ENCODE measurements at places on chromosomes 4 and X.

GRCh38 chr4:149264093-149264733 is 551.4 kb downstream of the IQCM start:
- DNase-seq: peak; percentile 75

DNA sequence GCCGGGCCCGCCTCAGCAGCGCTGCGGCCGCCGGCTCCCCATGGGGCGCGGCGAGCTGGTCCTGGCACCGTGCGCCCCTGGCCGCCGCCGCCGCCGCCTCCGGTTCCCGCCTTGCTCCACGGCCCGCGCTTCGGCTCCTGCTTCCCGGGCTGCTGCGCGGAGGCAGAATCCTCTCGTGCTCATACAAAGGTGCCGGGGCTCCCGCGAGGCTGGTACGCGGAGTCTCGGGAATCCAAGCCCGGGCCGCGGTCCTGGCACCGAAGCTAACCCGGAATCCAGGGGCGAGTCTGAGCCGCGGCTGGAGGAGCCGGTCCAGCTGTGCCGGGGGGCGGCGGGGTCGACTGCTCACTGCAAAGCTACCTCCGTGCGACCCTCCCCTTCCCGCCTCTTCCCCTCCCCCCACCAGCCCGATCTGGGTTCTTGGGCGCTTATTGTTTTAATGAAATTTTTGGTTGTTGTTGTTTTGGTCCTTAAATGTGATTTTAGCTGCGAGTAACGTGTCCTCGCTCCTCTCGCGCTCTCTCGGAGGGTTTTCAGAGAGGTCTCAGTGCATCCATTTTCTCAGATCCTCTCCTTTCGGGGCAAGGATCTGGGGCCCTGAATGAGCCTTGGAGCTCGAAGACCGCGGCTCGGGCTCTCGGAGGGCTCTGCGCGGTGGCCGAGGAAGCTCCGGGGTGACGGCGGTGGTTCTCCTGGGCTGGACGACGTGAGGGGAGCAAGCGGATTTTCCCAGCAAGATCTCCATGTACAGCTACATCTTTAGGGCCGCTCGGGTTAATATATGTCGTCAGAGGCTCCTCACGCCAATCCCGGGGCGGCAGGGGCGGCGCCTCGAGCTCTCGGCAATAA is at the start of gene HAND2:
Gene HAND2, minus strand, starts transcription at position 753 of the 849 bp plus-strand sequence. CDS start 940 bp downstream, outside the sequence.
- DNase-seq: peak; percentile 84

DNA sequence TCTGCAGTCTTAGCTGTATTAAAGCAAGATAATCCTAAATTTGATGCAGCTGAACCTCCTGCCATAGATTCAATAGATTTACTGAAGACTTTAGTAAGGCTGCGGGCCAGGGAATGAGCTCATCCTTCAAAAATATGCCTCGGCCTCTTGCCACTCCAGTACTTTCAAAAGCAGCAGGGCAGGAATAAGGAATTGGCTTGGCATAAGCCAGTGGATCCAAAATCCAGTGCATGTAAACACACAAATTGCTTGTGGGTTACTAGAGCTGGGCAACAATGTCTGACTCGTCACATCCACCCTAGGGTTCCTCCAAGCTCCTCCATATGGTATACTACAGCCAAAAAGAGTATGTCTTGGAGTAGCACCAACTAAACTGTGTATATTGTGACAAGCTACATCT is 165.0 kb downstream of the AMELX start:
- no peak for DNase-seq

- no peak for DNase-seq
Observed at GRCh38 chr4:89101256-89102161, 9.8 kb upstream of the TIGD2 start.

DNA sequence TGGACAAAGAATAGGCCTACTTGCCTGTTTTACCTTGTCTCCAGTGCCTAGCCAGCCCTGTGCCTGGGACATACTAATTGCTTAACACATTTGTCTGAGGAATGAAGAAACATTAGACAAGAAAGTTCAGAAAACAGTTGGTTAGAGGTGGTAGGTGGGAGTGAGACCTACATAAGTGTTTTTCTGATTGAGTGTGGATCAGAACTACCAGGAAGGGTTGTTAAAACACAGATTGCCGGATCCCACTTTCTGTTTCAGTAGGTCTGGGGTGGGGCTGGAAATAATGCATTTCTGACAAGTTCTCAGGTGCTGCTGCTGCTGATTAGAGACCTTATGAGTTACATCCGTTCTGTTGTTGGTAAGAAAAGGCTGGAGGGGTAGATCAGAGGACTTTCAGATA is 5.7 kb upstream of the JADE1 start:
- DNase-seq: no peak

DNA sequence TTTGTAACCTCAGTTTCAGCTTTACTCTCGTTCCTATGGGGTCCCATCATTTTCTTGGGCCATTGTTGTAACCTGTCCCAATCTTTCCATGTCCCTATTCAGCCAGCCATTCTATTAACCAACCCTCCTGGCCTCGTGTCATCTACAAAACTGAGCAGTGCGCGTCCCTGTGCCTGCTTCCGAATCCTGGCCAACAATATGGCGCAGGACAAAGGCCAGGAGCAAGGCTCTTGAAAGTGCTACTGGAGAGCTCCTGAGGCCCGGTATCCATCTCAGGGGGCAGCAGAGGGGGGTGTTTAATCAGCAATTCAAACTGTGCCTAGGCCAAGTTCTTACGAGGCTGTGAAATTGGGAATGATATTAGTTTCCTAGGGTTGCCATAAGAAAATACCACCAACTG is 41.2 kb upstream of the APLN start:
- DNase-seq: no peak

GRCh38 chr4:100357542-100357941 is 160.3 kb downstream of the EMCN start:
- DNase-seq: no peak

DNA sequence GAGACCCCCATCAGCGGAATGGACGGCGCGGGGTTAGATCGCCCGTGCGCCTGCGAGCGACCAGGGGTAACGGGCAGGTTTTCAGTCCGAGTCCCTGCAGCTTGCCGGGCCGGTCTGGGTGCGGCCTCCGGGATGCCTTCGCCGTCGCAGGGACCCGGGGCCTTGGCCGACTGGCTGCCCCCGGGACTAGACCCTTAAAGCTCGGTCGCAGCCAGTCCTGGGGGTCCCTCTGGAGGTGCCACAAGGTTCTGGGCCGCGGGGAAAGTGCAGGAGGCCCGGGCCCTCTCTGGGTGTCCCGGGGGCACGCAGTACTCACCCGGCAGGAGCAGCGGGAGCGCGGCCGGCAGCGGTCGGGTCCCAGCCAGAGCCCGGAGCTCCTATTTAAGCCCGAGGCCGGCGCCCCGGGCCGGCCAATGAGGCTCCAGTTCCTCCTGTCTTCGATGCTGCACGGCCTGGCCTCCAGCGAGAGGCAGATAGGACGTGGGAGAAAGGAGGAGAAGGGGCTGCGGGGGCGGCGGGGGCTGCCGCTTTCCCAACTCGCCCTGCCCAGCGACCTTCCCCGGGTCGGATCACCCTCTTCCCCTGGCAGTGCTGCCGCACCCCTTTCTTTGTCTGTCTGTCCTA is at the start of gene SPON2:
Gene SPON2, minus strand, starts transcription at position 356 of the 624 bp plus-strand sequence.
- peak; percentile 81 for DNase-seq

- DNase-seq: peak; percentile 61
Observed at GRCh38 chr4:41215155-41215554, 813 bp upstream of the APBB2 start.

DNA sequence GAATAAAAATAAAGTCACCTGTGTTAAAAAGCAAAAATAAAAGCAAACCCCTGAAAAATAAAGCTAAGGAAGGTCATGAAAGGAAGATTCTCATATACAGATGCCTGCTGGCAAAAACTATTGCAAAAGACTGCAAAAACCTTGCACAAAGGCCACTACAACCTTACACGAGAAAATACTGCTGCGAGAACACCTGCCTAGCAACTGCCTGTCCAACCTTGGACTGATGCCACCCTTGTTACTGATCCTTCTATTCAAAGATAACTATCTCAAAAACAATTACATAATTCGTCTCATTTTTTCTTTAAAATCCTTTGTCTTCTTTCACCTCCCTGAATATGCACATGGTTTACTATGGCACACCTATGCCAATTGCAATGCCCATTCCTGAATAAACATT is 49.6 kb downstream of the SLC2A9 start:
- DNase-seq: no peak

- no peak for DNase-seq
Observed at GRCh38 chrX:53039236-53039635, 9.4 kb upstream of the GPR173 start.

GRCh38 chrX:53022381-53022780 is 26.2 kb upstream of the GPR173 start:
- DNase-seq: peak; percentile 70

DNA sequence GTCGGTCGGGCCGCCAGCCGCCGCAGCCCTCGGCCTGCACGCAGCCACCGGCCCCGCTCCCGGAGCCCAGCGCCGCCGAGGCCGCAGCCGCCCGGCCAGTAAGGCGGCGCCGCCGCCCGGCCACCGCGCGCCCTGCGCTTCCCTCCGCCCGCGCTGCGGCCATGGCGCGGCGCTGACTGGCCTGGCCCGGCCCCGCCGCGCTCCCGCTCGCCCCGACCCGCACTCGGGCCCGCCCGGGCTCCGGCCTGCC is 213 bp downstream of the NFKB1 start:
- no peak for DNase-seq

- no peak for DNase-seq
Observed at GRCh38 chr4:131764730-131765129, 1384.4 kb upstream of the PCDH10 start.

GRCh38 chrX:28158019-28158777 is 176.9 kb upstream of the DCAF8L1 start:
- DNase-seq: peak; percentile 71

GRCh38 chr4:604131-604530 is 21.2 kb upstream of the PDE6B start:
- DNase-seq: no peak

All from endodermal cell (in vitro differentiated cells).